Brain pericyte (primary cell): ENCODE measurements at places on chromosomes 5 and 9.

DNA sequence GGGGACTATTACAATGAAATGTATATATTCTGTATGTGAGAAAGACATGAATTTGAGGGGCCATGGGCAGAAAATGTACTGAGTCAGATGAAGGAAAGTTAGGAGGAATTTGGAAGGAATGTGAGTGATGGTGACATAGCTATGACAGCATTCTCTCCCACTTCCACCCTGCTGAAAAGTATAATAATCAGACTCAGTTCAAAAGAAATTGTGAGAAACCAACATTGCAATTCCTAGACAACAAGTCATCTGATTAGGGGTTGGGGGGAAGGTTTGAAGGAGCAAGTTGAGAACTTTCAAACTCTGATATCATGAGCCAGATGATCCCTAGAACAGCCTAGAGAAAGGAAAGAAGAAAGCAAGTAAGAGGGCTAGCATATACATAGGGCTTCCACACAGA is 370.6 kb downstream of the DMRTA1 start:
- DNase-seq: no peak

DNA sequence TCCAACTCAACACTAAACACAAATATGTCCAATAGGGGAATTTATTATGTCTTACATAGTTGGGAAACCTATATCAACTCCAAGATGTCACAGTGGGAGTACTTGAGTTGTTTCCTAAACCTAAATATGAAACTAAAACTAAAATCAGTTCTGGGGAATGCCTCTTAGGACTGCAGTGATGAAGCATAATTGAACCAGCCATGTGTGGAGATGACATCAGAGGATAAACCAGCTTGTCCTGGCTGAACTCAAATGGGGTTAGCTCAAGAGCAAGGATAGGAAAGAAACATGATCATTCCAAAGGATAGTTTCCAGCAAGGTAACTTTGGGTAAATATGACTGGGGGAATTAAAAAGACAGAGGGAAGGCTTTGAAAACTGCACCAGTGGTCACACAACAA is 88.9 kb upstream of the PLPPR1 start:
- DNase-seq: no peak

DNA sequence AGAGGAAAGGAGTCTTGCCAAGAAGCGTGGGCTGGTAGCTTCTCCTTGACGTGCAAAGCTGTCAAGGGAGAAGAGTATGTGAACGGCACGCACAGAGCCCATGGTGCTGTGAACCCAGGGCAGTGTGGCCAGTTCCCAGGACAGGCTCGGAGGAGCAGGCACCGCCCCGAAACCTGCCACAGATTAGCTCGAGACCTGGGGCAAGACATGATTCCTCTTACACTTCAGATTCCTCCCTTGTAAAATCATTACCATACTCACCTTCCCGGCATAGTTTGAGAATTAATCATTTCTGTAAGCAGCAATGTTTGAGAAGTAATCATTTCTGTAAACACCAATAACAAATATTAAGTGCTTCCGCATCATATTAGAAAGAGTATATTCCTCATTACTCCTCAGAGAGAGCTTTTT is 19.9 kb downstream of the GOLM1 start:
- DNase-seq: no peak

DNA sequence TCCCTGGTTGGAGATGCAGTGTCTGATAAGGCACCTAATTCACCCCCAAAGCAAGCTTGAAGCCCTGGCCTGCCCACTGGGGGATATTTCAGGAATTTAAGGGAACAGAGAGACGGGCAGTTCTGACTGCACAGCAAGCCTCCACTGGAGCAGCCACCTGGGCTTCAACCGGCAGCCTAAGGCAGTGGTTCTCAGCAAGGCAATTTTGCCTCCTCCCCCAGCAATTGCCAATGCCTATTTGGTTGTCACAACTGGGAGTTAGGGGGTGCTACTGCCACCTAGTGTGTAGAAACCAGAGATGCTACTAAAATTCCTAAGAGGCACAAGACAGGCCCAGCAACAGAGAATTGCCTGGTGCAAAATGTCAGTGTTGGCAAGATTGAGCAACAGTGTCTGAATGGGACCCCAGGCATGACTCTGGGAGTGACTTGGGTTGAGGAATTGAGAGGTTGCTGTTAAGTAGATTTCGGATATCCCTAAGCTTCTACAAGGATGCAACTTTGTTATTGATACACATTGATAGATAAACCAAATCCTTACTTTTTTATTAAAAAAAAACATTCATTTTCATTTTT is 58.7 kb upstream of the CTSL start:
- DNase-seq: no peak

DNA sequence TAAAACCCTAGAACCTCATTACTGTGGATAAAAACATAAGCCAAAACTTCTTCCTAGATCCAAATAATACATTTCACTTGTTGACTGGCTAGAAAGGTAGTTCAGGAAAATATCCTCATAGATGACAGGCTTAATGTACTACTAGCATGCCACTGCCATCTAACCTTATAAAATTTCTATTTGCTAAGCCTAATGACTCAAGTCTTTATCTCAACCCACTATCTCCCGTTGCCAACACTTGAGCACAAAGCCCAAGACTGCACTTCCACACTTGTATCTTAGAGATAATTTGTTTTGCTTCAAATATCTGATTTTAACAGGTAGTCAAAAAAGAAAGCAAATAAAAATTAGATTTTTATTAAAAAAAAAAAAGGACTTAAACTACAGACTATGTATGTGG is 42.7 kb downstream of the FBXL17 start:
- DNase-seq: no peak
